Hair follicle dermal papilla cell (primary cell): ENCODE measurements at places on chromosomes 1 and 21. TPM values are rescaled to one million over a fixed set of nuclear protein-coding genes. Genes with fewer than 3 reads are reported as not detected.

The PCP4 gene
- 1.8 TPM in 1 of 2 replicates, not detected in the other for total RNA-seq

The MMP23B gene
- total RNA-seq, result 0.24 and 0.49 TPM in 2 replicates

The OR2L5 gene
- total RNA-seq, result 0.12 and 0.32 TPM in 2 replicates

The ZNF281 gene
- total RNA-seq, result 40.1 and 57.0 TPM in 2 replicates

The SEC22B gene
- 60.1 and 66.5 TPM in 2 replicates for total RNA-seq

The TNN gene
- under 0.01 TPM in 1 of 2 replicates, not detected in the other for total RNA-seq

The TACSTD2 gene
- total RNA-seq, result 2.4 and 3.9 TPM in 2 replicates

The TFF3 gene
- total RNA-seq, result not detected in 2 replicates

The IGFN1 gene
- not detected in 2 replicates for total RNA-seq

The ATP6V1G3 gene
- total RNA-seq, result not detected in 2 replicates

The TRIM67 gene
- under 0.01 and 0.12 TPM in 2 replicates for total RNA-seq

The SLC30A2 gene
- not detected in 2 replicates for total RNA-seq

The OR2AK2 gene
- total RNA-seq, result 0.49 TPM in 1 of 2 replicates, not detected in the other

The TENT5C gene
- 0.49 and 0.61 TPM in 2 replicates for total RNA-seq

The FOXD2 gene
- total RNA-seq, result 0.16 and 0.24 TPM in 2 replicates

The HSD3B2 gene
- total RNA-seq, result not detected in 2 replicates

The FHAD1 gene
- 11.1 and 14.9 TPM in 2 replicates for total RNA-seq

The CHI3L1 gene
- total RNA-seq, result 2.7 and 11.0 TPM in 2 replicates

The CHODL gene
- 0.12 and 0.16 TPM in 2 replicates for total RNA-seq

The CYP4A22 gene
- not detected in 2 replicates for total RNA-seq

The PADI4 gene
- not detected in 2 replicates for total RNA-seq

The SH2D1B gene
- not detected in 2 replicates for total RNA-seq

The SHE gene
- 0.12 TPM in 1 of 2 replicates, not detected in the other for total RNA-seq

The C1orf141 gene
- not detected in 2 replicates for total RNA-seq

The S100A16 gene
- 157 and 225 TPM in 2 replicates for total RNA-seq

The SUMO3 gene
- 108 and 127 TPM in 2 replicates for total RNA-seq

The FCGR1A gene
- not detected in 2 replicates for total RNA-seq

The SLC2A5 gene
- total RNA-seq, result 7.1 and 19.1 TPM in 2 replicates

The WDTC1 gene
- 34.9 and 37.5 TPM in 2 replicates for total RNA-seq

The SRGAP2B gene
- total RNA-seq, result 43.8 and 46.9 TPM in 2 replicates

The KPNA6 gene
- total RNA-seq, result 66.7 and 73.7 TPM in 2 replicates

The LRRC3 gene
- total RNA-seq, result 1.3 and 1.5 TPM in 2 replicates

The AMIGO1 gene
- total RNA-seq, result 3.3 and 4.9 TPM in 2 replicates

The S100A1 gene
- not detected in 2 replicates for total RNA-seq

The PPIE gene
- total RNA-seq, result 26.3 and 26.7 TPM in 2 replicates

The NPHS2 gene
- total RNA-seq, result not detected in 2 replicates

The ERG gene
- total RNA-seq, result not detected in 2 replicates

The KIF21B gene
- total RNA-seq, result 0.12 and 0.16 TPM in 2 replicates

The CFAP126 gene
- not detected in 2 replicates for total RNA-seq

The CHIT1 gene
- not detected in 2 replicates for total RNA-seq

The SH3BGR gene
- total RNA-seq, result 0.65 and 0.97 TPM in 2 replicates

The LAD1 gene
- total RNA-seq, result 0.16 TPM in 1 of 2 replicates, not detected in the other

The GFI1 gene
- total RNA-seq, result under 0.01 TPM in 1 of 2 replicates, not detected in the other

The AVPR1B gene
- total RNA-seq, result not detected in 2 replicates

The G0S2 gene
- 0.85 and 3.1 TPM in 2 replicates for total RNA-seq

The C1orf74 gene
- 1.8 and 1.9 TPM in 2 replicates for total RNA-seq

The ARHGAP30 gene
- not detected in 2 replicates for total RNA-seq

The NMNAT2 gene
- 1.9 and 3.3 TPM in 2 replicates for total RNA-seq

The CATSPERE gene
- 1.2 and 2.3 TPM in 2 replicates for total RNA-seq

The NEXN gene
- total RNA-seq, result 5.4 and 9.6 TPM in 2 replicates

The NIT1 gene
- total RNA-seq, result 29.9 and 32.1 TPM in 2 replicates

The CDA gene
- 0.32 and 1.5 TPM in 2 replicates for total RNA-seq

The SPRR1A gene
- total RNA-seq, result not detected in 2 replicates

The TCP10L gene
- under 0.01 TPM in 1 of 2 replicates, not detected in the other for total RNA-seq

The OR2T8 gene
- not detected in 2 replicates for total RNA-seq

The EBNA1BP2 gene
- total RNA-seq, result 33.5 and 35.7 TPM in 2 replicates
